GM06990 (cell line): ENCODE measurements at places on chromosomes 1 and 21.
A peak's percentile ranks its signal among the peaks of the same experiment; 100 is the strongest.

- DNase-seq, result no peak
These were observed 30.3 kb upstream of the TINAGL1 start for GRCh38 chr1:31545927-31546540.

DNA sequence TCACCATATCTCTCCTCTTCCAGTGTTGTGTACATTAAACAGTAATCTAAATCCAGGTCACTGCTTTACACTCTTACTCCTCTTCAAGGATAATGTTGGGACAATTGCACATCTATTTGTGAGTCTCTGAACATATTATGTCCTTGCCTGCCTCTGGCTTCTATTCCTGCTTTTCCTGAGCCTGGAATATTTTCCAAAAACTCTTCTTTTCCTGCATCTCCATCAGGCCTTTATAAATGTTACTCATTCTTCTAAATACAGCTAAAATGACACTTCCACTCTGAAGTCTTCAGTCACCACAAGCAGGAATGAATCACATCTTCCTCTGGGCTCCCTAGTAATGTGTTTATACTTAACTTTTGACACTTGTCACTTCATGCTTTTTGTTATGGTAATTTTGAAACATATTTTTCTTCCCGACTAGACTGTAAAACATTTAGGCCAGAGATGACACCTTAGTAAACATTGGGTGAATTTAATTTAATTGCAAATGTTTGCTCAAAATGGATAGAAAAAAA is 396.0 kb downstream of the LRRIQ3 start:
- DNase-seq, result no peak

- DNase-seq, result no peak
These were observed 81.0 kb downstream of the TAS1R2 start for GRCh38 chr1:18778437-18778836.

DNA sequence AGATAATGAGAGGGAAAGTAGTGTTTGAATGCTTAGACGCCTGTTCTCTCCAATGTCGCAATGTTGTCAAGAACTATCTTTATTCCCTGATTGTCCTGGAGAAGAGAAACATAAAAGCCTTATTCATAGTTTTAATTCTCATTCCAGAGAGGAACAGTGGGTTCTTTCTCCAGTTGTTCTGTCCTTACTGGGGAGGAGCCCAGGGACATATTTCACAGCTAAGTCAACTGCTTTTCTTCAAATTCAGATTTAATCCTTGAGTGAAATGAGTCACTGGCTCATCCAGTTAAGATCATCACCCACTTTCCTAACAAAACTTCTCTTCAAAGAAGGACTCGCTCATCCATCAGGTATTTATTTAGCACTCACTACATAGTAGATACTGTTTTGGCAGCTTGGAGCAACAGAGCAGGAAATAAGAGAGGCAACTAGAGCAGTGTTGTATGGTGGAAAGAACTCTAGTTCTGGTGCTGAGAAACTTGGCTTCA is 365.7 kb upstream of the USP24 start:
- DNase-seq, result no peak

- DNase-seq, result no peak
These were observed 5.9 kb upstream of the SIPA1L2 start for GRCh38 chr1:232635778-232636356.

DNA sequence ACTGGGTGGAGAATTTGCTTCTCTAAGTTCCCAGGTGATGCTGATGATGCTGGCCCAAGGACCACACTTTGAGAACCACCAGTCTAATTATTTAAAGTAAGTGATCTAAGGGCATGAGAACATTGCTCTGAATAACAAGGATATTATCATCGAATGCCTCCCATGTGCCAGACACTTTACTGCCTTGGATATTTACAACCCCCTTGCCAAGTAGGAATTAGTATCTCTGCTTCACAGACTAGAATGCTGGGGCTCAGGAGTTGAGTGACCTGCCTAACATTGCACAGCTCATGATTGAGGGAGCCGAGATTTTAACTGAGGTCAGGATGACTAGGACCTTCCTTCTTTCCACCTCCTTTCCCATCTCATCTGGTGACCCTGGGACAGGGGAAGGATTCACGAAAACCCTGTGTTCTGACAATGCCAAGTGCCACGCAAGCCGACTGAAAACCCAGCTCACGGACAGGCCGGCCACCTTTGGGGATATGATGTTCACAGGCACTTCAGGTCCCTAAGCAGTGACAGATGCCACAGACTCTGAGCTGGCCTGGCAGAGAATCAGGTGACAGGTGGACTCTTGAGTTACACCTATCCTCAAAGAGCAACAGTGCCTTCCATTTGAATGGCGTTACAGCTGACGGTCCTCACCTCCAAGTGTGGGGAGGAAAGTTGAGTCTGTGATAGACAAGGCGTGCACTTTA is 230.7 kb downstream of the TOMM20 start:
- DNase-seq, result no peak

GRCh38 chr1:223374064-223374610 is 10.2 kb upstream of the SUSD4 start:
- DNase-seq, result no peak

DNA sequence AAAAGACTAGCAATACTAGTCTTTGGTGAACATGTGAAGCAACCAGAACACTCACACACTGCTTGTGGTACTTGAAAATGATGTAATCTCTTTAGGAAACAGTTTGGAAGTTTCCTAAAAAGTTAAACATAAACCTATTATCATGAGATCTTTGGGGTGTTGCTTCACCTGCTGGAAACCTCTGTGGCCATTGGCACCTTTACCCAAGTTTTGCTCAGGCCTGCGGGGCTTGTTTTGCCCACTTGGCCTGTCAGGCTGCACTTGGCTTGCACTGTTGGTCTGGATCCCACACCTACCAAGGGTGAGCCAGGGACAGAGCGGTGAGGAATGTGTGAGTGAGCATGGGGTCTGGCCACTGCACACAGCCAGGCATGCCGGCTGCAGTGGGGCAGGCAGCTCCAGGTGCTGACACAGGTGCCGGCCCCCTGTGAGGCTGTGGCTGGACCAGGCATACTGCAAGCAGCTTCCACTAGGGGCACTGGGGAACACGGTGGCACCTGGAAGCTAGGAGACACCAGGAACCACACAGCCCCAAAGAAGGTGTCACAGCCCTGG is 14.4 kb upstream of the FNBP1L start:
- DNase-seq, result no peak

DNA sequence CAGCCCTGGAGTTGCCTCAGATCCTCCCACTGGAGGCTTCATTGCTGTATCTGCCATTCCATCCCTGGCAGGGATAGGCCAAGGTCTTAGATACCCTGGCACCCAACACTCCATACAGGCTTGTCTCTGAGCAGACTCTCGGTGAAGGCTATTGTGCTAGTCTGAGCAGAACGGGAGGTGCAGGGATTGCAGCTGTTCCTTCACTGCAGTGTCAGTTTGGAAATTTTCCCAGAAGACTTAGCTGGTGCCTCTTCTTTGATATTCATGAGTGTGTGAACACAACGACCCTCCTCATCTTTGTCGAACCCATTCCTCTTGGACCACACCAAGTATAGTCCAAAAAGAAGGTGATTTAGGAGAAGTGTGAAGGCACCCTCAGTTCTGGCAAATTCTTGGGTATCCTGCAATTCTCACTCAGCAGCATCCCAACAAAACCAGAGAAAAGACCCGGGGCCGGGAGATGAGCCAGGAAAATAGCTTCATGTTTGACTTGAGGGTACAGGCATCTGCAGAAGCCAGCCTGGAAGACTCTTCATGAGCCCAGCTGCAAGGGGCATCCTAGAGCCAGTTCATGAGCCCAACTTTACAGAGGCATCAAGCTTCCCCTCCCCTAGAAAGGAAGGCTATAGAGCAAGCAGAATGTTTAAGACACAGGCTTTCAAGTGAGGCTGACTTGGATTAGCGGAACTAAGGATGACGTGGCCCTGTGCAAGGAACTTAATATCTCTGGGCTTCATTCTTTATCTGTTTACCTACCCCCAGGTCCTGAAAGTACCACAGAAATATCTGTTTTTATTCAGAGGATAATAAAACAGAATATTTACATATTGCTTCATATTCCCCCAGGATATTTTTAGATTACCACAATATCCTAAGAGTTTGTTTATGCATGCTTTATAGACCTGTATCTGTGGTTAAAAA is 38.8 kb upstream of the HAO2 start:
- no peak for DNase-seq

DNA sequence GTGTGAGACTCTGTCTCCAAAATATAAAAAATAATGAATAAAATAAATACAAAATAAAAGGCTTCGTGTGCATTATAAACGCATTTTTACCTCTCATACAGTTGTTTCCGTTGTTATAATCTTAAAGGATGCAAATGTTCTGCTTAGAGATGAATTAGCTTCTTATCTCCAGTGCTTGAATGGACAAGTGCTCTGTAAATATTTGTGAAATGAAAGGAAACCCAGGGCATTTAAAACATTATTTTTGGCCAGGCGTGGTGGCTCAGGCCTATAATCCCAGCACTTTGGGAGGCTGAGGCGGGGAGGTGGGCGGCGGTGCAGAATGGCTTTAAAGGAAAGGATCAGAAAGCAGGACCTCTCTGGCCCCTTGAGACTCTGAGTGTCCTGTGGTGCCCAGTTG is 94.5 kb downstream of the HUNK start:
- DNase-seq, result no peak

DNA sequence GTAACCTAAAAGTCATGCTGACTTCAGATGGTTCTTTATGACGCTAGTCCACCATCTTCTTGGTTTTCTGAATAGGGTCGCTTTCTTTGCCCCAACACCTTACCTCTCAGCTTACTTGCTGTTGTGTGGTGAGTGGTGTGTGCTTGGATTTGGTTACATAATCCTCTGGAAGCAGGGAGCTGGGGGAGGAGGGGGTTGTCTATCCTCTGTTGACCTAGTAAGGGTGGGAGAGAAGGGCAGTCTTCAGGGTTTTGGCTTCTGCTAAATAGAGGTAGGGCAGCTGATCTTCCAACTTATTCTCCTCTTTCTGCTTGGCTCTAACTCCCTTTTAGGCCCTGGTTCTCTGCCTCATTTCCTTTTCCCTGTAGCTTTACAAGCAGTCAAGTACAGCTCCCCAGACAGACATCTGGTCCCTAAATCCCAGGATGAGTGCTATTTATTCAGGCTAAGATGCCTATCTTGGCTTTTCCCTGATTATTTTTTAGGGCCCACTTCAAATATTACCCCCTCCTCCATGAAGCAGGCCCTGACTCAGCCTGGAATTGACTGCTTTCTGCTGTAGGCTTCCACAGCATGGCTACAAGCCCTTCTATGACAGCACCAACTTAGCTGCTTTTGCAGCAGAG is 6.4 kb upstream of the REN start:
- no peak for DNase-seq

DNA sequence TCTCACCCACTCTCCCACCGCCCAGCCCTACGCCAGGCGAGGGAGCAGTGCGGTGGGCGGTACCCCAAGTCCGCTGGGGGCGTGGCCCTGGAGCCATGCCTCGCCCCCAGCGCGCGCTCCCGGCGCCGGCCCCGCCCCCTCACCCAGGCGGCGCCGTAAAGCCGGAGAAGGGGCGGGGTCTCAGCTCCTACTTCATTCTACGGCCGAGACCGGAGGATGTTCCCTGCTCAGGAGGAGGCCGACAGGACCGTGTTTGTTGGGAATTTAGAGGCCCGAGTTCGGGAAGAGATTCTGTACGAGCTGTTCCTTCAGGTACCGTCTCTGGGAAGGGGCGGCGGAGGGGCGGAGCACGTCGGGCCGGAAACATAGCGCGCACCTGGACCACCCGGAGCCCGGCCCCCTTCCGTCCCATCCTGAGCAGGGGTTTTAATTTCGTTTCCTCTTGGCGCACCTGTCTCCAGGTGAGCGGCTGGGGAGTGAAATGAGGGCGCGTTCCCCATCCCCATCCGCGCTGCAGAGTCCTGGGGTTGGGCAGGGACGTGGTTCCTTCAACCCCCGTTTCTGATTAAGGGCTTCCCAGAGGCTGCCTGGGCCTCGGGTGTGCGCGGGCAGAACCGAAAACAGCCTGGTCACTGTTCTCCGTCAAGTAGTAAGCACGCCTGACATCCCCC is at the start of gene RBM11:
Gene RBM11, plus strand, starts transcription at position 187 of the 671 bp plus-strand sequence. Its CDS starts 30 bp downstream, at position 217.
- DNase-seq, result peak; percentile 74

GRCh38 chr1:221030990-221031389 is 151.7 kb downstream of the HLX start:
- DNase-seq, result no peak

DNA sequence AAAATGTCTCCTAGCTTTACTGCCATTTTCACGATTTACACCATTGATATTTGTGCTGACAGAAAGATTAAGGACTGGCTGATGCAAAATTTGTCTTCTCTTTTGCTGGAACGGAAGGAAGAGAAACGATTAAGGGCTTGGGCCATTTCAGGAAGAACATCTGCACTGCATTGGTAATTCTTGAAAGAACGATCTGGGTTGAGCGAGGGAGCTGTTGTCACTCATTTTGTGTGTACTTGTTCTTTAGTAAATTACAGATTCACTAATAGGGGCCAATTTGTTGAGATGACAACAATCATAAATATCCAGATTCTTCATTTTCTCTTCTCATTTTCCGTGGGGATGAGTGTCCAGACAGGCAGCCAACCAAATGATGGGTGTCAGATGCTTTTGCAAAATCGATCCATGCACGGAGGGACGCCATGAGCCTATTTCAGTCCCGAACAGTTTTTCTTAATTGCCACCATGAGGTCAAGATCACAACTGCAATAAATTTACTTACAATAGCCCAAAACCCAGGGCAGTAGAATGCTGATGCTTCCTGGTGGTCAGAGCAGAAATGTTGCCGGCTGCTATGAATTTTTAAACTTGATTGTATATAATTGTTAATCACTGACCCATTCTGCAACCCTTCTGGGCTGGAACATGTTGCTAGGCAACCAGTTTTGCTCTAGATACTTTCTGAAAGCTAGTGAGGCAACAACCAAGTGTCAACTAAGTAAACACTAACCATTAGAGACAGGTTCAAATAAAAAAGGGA is 132.4 kb upstream of the TIAM1 start:
- no peak for DNase-seq

GRCh38 chr1:187568067-187568466 is 739.3 kb downstream of the PLA2G4A start:
- no peak for DNase-seq

DNA sequence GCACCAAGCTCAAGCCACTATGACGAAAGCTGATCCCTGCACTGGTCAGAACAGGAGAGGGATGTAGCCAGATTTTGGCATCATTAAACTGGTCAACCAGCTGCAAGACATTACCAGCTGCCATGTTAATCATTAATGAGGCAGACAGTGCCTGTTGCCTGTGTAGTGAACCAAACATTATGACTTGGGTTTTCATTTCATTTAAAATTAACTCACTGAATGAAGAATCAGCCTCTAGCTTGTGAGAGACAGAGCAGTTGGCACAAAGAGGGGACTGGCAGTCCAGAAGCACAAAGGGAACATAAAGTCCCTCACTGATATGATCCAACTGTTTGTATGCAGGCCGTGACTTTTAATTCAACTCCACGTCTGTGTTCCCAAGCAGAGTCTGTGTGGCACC is 318.9 kb downstream of the SEC16B start:
- no peak for DNase-seq

GRCh38 chr1:201444792-201445191 is 23.3 kb upstream of the TNNI1 start:
- no peak for DNase-seq

DNA sequence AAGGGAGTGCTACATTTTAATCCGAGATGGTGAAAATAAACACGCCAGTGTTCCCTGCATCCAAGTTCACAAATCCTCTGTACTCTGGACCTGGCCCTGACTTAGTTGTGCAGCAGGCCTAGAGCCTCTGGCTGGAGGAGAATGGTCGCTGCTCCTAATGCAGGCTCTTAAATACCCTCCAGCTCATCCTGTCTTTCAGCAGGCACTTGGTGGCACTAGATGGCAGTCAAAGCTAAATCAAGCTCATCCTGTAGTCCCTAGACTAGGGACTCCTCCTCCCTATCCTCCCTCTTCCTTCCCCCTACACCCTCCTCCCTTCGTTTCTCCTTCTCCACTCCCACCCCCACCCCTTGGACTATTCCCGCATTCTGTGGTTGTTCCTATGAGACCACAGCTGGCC is 41.6 kb upstream of the MTR start:
- DNase-seq, result no peak

GRCh38 chr1:109932679-109933078 is 22.0 kb downstream of the CSF1 start:
- DNase-seq, result no peak
